ENCODE measurements at places on chromosomes 11 and 22.

DNA sequence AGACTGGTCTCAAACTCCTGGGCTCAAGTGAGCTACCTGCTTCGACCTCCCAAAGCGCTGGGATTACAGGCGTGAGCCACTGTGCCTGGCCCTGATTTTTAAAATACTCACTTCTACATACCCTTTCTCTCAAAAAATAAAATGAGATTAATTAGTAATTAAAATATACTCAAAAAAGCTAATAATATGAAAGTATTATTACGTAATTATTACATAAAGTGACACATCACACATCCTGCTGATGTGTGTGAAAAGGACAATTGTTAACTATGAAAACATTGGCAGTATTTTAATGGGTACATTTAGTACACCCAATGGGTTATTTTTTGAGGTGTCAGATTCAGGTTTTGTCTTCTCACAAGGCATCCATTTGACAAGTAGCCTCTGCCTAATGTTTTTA lies 21.4 kb upstream of the MICAL3 start:
- DNase-seq, result no peak

DNA sequence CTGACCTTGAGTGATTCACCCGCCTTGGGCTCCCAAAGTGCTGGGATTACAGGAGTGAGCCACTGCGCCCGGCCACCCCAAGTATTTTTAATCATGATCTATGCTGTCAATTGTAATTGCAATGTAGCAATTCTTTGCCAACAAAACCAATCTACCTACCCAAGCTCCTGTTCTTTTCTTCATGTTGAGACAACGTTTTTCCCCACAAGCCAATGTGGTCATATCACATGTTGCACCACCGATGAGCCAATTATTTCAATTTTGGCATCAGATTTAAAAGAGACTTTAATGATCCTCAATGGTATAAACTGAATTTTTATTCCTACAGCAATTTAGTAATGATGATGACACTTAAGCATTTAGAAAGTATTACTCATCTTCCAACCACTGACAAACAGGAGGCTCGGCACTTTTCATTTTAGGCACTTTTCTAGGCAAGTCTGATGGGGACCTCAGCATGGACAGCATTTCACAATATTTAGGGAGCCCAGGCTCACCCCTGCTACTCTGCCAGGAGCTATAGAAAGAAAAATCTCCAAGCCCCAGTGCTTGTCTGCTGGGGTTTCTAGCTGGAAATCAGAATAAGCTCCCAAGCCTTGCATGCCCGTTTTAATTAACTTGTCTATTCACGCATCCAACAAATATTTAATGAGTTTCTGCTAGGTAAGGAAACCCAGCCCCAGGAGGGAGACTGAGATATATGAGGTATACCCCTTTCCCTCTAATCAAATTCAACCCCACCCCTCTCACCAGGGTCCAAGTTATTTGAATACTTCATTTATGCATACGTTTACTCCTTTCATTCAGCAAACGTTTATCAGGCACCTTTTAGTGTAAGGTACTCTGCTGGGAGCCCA lies 291.4 kb downstream of the ST3GAL4 start:
- no peak for DNase-seq

DNA sequence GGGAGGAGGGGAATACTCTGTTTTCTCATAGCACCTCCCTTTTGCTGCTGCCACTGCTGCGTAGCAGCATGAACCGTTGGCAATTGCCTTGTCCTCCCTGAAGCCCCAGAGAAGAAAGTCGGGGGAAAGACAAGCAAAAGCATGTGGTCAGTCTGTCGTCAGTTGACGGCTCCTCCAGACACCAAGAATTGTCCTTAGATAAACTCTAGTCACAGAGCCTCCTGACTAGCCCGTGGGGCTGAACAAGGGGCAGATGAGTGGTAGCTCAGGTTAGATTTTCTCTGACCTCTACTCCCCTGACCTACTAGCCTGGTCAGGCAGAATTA lies 126.4 kb upstream of the HSD17B12 start:
- DNase-seq, result no peak

- no peak for DNase-seq
These were observed 883.0 kb downstream of the TBC1D22A start for GRCh38 chr22:47645450-47645914.

DNA sequence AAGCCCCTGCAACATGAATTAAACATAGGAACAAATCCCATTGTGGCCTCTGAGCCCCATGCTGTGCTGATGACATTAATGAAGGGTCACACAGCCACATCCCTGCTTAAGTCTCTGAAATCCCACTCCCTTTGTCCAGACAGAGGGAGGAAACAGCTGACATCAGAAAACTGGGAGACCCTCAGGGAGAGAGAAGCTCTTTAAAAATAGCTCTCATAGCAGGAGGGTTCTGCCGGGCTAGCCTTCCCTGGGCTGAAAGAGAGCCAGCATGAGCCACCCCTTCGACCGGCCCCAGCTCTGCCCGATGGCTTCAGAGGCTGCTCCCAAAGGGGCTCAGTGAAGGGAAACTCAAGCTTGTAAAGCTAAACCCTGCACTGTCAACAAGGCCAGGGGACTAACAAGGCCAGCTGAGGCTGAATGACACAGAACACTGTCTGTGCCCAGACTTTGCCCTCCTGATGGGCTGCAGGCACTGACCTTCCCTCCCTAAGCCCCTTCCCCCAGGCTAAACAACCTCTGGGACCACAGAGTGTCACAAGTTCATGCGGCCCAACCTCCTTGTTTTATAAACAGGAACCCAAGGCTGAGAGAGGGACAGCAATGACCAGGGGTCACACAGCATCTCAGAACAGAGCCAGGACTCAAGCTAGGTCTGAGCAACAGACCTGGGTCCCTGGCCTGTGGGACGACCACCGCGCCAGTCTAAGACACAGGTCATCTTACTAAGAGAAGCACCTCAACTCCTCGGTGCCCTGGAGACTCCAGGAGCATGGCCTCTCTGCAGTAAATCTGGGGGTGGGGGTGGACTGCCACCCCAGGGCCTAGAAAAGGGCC lies 163.8 kb downstream of the CHST1 start:
- DNase-seq, result no peak

DNA sequence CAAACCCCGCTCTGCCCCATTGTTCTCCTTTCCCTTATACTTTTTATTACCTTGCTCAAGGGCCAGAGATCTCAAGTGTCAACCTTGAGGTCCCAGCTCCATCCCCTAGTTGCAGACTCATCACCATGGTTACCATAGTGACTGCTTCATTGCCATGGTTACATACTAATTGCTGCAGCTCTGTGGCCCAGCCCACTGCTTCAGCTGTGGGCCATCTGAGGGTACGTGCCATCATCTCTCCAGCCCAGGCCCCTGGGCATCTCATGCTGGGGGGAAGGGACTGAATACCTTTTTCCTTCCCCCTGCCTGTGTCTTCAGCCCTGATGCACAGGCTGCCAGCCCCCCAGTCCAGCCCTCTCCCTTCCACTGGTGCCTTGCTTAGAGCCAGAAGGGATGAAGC lies 22.2 kb downstream of the TREH start:
- no peak for DNase-seq

GRCh38 chr11:117966908-117967307 lies 19.3 kb upstream of the IL10RA start:
- no peak for DNase-seq

- DNase-seq, result no peak
These were observed 137.1 kb downstream of the CTTN start for GRCh38 chr11:70535191-70535971.

GRCh38 chr22:33866511-33866910 lies 53.8 kb downstream of the LARGE1 start:
- no peak for DNase-seq

DNA sequence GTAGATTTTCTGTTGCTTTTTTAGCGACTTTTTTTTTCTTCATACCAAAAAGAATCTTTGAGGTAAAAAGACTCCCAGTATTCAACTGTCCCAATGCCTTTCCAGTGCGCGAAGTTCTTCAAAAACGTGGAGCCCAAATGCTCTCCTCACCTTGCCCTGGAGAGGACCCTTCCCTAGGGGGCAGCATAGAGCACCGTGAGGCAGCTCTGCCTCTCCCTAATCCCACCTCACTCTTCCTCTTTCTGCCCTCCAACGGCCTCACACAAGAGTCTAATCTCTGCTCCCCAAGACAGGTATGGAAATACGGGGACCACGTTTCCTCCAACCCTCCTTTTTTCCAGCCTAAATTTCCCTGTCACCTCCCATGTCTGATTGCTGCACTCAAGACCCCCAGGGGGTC lies 117.5 kb upstream of the ALX4 start:
- no peak for DNase-seq

DNA sequence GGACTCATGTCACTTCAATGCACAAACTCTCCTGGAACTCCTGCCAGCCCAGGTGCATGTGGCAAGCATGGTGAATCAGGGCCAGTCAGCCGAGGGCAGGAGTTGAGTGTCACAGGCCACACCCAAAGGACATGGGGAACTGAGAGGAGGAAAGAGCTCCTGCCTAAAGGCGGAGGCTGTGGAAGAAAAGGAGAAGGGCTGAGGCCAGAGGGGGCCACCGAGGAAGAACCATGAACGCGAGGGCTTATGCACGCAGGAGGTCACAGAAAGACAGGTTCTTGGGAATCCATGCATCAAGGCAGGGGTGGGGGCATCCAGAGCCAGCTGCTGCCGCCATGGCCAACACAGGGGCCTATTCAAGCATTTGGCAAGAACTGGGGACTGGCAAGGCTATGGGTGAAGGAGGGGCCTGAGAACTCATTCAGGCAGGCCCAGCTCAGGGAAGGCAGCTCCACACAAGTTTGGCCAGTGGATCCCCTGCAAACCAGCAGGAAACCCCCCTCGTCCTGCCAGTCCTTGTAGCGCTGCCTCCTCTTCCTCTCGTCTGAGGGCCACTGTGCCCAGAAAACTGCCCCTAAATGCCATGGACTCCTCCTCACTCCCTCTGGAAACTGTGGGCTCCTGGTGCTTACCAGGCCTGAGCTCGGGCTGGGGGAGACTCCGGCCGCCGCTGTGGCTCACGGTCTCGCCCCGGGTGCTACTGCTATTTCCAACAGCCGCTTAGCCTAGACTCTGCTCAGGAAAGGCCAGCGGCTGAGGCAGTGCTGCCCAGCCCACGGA lies 15.4 kb downstream of the PPM1F start:
- no peak for DNase-seq

DNA sequence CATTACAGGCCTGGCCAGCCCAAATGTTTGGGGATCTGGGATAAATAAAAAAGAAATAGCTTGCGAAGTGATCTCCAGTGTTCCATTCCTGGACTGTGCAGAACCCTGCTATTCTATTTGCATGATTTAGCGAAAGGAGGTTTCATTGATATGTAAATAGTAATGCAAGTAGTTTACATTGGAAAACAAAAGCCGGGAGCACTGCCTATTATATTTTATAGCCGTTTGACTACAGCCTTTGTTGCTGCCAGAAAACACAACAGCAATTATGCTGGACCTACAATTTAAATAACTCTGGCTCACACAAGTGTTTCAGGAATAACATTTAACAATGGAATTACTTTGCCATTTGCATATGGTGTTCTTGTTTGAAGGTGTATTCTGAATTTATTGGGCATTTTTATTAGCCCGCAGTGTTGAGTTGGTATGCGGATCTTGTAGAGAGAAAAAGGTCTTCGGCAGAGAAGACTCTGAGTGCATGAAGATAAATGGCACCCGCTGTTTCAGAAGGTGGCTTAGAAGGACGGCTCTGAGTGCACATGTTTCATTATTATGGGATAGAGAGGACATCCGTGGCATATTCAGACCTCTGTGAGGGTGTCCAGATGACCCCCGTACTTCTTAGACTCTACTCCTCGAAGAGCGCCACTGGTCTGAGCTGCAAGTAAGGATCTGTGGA lies 315.0 kb downstream of the BRD1 start:
- DNase-seq, result no peak

- no peak for DNase-seq
These were observed 4.3 kb downstream of the KIRREL3 start for GRCh38 chr11:126996036-126996804.

- DNase-seq, result no peak
These were observed 70.7 kb upstream of the THY1 start for GRCh38 chr11:119493712-119494111.

DNA sequence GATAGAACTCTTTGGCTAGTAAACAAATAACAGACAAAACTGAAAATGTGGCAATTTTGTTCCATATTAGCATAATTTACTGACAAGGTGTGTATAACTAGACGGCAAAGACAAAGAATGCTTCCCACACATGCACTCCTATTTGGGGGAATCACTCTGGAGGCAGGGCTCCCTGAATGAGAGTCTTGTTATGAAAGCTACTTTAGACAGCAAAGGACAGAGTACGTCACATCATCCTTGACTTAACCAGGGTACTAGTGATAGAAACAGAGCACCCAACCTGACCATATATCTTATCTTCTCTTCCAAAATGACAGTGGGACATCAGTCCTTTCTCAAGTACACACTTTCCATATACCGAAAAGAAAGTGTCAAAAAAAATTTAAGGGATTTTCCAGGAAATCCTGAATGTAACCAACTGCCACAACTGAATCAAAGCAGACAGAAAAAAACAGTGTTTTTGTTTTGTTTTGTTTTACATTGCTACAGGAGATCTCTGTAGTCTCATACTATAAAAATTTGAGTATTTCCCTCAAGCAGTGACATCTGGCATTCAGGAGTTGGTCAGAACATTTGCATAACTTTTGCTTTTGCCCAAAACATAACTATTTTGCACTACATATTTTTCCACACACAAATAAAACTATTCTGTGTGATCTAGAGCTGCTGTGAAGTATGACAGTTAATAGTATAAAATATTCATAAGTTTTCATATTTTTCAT lies 98.9 kb downstream of the ARHGAP20 start:
- DNase-seq, result no peak
